ENCODE measurements at places on chromosomes 4 and X.
A peak's percentile ranks its signal among the peaks of the same experiment; 100 is the strongest.

DNA sequence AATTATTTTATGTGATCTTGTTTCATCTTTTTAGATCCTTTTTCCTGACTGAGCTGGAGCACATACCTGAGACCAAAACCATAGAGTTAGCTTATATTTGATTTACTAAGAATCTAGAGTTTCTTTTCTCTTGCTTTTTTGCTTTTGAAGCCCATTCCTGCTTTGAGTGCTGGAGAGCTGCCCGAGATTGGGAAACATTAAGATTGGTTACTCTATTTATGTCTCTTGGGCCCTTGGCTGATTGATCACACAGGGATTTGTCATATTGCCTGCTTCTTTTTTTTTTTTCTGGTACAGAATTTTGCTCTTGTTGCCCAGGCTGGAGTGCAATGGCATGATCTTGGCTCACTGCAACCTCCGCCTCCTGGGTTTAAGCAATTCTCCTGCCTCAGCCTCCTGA lies 73.9 kb downstream of the REPS2 start:
- no peak overlapping the region for H3K4me3 ChIP-seq
- no peak overlapping the region for H3K27ac ChIP-seq
- H3K27me3 ChIP-seq: no peaks in the 10 kb centered on the region
- H3K4me1 ChIP-seq: peaks cover 6% of the 10 kb centered on the region
- no peaks in the 10 kb centered on the region for H3K36me3 ChIP-seq

GRCh38 chr4:82268050-82268825 lies 105.6 kb downstream of the HNRNPD start:
- no peaks in the 10 kb centered on the region for H3K4me1 ChIP-seq
- no peak overlapping the region for H3K4me3 ChIP-seq
- no peaks in the 10 kb centered on the region for H3K27me3 ChIP-seq

GRCh38 chrX:20432048-20432447 lies 165.3 kb upstream of the RPS6KA3 start:
- DNase-seq: no peak
- no peak overlapping the region for H3K27ac ChIP-seq
- no peak overlapping the region for H3K4me3 ChIP-seq
- H3K4me1 ChIP-seq: no peaks in the 10 kb centered on the region
- H3K27me3 ChIP-seq: peaks cover 23% of the 10 kb centered on the region

- DNase-seq: no peak
- H3K27ac ChIP-seq: no peak overlapping the region
- H3K36me3 ChIP-seq: no peaks in the 10 kb centered on the region
- no peak overlapping the region for H3K4me3 ChIP-seq
Observed at GRCh38 chr4:22719218-22719617, 26.5 kb downstream of the GBA3 start.

DNA sequence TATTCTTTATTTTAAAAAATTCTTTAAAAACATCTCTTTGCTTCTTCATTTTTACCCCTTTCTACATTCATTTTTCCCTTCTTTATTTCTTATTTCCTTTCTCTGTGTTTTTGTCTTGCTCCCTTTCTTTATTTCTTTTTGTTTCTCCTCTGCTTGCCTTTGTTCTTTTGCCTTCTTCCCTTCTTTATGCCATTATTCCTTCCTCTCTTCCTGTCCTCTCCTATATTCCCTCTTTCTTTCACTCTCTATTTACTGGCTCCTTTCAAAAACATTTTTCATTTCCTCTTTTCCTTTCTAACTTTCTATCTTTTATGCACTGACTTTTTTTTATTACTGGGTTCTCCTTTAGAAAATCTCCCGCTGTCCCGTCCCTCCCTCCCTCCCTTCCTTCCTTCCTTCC lies 102.2 kb downstream of the RBMX2 start:
- peaks cover 3% of the 10 kb centered on the region for H3K27me3 ChIP-seq
- H3K27ac ChIP-seq: no peak overlapping the region
- H3K4me3 ChIP-seq: no peak overlapping the region
- H3K4me1 ChIP-seq: no peaks in the 10 kb centered on the region
- no peaks in the 10 kb centered on the region for H3K36me3 ChIP-seq
- no peak for DNase-seq

DNA sequence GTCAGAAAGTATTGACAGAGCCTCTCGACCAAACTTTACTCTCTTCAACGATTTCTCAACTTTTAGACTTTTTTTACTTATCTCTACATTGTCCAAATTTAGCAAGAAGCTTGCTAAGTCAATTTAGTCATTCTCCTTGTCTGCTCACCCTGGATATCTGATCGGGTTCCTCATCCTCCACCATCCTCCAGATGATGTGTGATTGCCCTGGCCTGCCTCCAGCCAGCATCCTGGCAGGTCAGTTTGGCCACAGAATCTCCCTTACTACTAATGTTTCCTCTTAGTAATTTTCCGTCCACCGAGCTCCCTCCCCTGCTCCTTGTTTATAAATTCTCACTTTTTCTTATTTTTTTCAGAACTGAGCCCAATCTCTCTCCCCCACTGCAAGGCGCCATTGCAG lies 167.9 kb upstream of the ZFP42 start:
- no peaks in the 10 kb centered on the region for H3K36me3 ChIP-seq
- H3K4me3 ChIP-seq: no peak overlapping the region
- no peak for DNase-seq
- H3K4me1 ChIP-seq: no peaks in the 10 kb centered on the region

- H3K27ac ChIP-seq: no peak overlapping the region
- H3K36me3 ChIP-seq: no peaks in the 10 kb centered on the region
- peaks cover 3% of the 10 kb centered on the region for H3K27me3 ChIP-seq
- H3K4me1 ChIP-seq: peaks cover 7% of the 10 kb centered on the region
- no peak overlapping the region for H3K4me3 ChIP-seq
- DNase-seq: no peak
Observed at GRCh38 chr4:101349801-101350064, 2.4 kb upstream of the PPP3CA start.

- H3K36me3 ChIP-seq: no peaks in the 10 kb centered on the region
- H3K4me3 ChIP-seq: no peak overlapping the region
- peak; percentile 86 for DNase-seq
- H3K27ac ChIP-seq: no peak overlapping the region
- H3K27me3 ChIP-seq: no peaks in the 10 kb centered on the region
Observed at GRCh38 chrX:146189371-146189770, 371.7 kb downstream of the SLITRK2 start.
